Forelimb muscle (tissue), 1 donor: ENCODE measurements at places on chromosomes 6 and 20. TPM values are rescaled to one million over a fixed set of nuclear protein-coding genes. Genes with fewer than 3 reads are reported as not detected.

Gene SLC26A8
- 0.22 TPM for polyA plus RNA-seq

Gene BHLHE23
- not detected for polyA plus RNA-seq

- DNase-seq = no peak
Measured at GRCh38 chr6:36095497-36096391, 34.6 kb upstream of the MAPK13 start.

DNA sequence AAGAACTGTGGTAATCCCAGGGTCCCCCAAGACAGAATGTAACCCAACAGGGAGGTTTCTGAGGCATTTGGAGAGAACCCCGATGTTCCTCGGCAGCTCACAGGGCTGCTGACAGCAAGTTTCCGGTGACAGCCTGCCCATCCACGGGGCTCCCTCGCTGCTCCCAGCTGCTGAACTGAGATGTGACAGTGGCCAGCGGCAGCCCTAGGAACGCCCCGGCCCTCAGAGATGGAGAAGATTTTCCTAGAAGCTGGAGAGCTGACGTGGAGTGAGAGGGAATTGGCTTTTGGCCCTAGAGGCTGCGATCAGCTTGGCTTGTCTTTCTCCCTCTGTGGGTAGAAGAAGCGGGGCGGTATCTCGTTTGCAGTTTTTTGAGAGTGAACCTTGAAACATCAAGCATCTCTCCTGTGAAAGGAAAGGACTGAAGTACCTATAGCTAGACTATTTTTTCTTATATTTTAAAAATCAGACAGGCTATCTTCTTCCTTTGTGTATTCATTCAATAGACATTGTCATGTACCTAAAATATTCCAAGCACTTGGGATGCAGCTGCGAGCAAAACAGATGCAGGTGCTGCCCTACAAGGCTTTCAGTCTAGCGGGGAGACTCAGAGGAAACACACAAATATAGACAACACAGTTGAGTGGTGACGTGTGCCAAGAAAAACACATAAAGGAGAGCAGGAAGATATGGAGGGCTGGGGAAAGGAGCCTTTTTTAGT is 28.4 kb upstream of the NFATC2 start:
- DNase-seq = no peak

- DNase-seq = no peak
Measured at GRCh38 chr20:58896820-58897219, 44.3 kb downstream of the GNAS start.

DNA sequence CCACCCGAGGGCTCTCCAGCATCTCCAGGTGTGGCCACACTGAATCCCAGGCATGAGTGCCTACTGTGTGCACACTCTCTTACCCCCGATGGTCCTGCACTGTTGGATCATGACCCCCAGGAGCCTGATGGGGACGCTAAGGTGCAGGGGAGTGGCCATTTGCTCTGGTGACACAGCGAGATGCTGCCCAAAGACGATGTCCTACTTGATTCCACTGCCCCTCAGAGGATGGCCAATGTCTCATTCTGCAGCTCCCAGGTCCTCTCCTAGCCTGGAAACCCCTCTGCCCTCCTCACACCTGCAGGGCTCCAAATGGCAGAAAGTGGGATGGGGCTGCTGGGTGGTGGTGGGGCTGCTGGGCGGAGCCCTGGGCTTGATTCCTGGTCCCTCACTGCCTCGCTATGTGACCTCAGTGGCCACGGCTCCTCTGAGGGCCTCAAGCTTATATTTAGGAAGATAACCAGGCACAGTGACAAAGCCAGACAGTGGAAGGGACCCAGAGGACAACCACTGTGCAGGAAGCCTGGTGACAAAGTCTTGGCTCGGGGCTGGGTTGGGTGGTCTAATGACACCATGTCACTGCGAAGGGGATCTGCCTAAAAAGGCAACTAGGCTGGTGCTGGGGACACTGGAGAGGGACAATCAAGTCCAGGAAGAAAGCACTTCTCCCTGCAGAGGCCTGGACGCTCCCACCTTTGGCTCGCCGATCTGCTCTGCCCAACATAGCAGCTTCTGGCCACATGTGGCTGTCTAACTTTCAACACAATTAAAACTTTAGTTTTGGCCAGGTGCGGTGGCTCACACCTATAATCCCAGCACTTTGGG is 28.4 kb downstream of the TGM2 start:
- no peak for DNase-seq

GRCh38 chr6:156658186-156658965 is 118.8 kb upstream of the ARID1B start:
- DNase-seq = no peak

DNA sequence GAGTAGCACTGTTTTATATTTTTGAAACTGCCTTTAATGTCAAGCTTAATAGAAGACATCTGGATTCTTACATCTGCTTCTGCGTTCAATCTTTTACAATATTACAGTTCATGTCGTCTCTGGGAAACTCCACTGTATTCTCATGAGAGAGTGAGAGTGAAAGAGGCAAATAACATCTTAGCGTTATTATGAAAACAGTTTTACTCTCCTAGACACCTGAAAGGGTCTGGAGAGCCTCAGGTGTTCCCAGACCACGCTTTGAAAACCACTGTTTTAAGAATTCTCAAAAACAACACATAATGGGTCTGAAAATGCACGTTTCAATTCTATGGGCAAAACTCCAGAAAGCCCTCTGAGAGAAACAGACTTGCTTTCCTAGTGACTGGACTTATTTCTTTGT is 63.3 kb downstream of the ARHGAP18 start:
- DNase-seq = no peak

- no peak for DNase-seq
Measured at GRCh38 chr6:139583420-139583819, 209.0 kb upstream of the CITED2 start.

- no peak for DNase-seq
Measured at GRCh38 chr6:160387916-160388643, 39.9 kb downstream of the SLC22A3 start.

- no peak for DNase-seq
Measured at GRCh38 chr6:161618831-161619454, 345.1 kb upstream of the AGPAT4 start.

DNA sequence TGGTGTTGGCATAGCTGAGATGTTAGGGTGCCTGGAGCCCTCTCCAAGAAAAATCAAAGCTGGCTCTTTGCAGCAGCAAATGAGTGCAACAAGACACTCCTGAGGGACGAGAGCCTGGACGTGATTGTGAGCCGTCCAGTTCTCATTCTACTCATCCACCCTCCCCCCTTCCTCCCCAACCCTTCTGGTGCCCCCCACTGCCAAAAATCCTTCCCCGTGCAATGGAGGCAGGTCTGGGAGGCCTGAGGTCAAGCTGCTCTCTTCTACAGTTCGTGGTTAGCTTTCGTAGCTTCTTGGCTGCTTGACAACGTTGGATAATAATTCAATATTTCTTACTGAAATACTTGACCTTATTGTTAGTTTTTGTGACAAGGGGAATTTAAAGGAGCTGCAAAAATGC is 185.3 kb upstream of the SUPT3H start:
- peak; percentile 24 for DNase-seq
